ENCODE measurements at places on chromosomes 16 and 17.
A peak's percentile ranks its signal among the peaks of the same experiment; 100 is the strongest.

DNA sequence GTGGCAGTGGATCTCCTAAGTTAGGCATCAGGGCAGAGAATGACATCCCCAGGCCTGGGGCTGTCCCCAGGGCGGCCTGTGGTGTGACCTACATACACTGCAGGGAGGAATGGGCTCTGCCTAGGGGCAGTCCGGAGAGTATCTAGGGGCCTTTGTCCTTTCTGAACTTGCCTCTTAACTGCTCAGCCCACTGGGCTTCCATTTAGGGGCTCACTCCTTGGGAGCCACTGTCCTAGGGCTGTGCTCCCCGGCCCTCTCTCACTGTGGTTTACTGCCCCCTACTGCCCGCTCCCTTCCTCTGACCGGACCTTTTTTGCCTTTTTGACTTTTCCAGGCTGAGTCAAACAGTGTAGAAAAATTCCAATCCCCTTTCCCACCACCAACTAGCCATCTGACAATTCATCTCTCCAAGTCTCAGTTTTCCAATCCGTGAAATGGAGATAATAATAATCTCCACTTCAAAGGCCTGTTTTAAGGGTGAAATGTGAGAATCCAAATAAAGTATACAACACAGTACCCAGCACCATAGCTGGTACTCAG is 66.8 kb downstream of the DNAH3 start:
- DNase-seq = peak; percentile 20

DNA sequence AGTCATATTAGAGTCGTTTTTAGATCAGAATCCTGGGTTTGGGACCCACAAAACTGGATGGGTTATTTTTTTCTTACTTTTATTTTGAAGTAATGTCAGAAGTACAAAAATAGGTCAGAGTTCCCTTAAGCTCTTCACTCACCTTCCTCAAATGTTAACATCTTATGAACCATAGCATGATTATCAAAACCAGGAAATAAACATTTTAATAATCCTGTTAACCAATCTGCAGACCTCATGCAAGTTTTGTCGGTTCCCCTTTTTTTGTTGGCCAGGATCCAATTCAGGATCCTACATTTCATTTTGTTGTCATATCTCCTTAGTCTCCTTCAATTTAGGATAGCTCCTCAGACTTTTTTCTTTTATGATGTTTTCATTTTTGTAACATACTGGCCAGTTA is 162.0 kb downstream of the CHD9 start:
- DNase-seq = no peak

GRCh38 chr17:42989726-42990652 is 8.2 kb upstream of the RPL27 start:
- DNase-seq = no peak

GRCh38 chr17:19520641-19521040 is 13.0 kb upstream of the SLC47A1 start:
- DNase-seq = no peak

DNA sequence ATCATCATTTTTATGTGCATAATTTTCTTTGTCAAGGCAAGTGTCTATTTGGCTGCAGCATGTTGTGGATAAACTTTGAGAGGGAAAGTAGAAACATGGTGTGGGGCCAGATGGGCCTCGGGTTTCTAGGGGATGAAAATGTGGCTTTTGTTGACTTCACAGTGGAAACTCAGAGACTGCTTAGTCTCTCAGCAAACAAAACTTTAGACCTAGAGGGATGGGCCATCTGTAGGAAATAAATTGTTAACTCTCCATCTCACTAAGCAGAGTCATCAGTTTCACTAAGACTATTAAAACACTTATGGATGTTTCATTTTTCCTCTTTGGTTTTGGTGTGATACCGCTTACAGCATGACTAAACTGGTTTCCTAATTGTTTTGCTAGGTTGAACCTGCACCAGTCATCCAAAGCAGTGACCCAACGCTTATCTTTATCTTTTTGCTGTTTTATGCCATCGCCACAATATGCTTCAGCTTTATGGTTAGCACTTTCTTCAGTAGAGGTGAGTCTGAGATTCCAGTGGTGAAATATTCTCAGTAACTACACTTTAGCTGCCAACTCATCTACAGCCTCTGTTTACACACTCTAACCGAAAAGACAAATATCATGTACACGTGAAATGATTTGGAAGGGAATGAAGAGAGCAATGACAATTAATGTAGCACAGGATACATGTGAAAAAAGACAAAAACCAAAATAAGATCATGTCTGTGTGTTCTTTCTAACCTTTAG is 60.6 kb upstream of the CRYM start:
- no peak for DNase-seq

GRCh38 chr17:17940441-17940911 is 31.7 kb downstream of the TOM1L2 start:
- DNase-seq = no peak

DNA sequence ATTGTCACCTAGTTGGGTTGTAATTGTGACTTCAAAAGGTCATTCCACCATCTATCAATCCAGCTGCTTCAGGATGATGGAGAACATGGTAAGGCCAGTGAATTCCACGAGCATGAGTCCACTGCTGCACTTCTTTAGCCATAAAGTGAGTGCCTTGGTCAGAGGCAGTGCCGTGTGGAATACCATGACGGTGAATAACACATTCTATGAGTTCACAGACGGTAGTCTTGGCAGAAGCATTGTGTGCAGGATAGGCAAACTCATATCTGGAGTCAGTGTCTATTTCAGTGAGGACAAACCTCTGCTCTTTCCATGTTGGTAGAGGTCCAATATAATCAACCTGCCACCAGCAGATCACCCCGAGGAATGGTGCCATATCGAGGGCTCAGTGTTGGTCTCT is 650.9 kb downstream of the KCNJ2 start:
- DNase-seq = no peak

- DNase-seq = no peak
Measured at GRCh38 chr17:60354223-60354622, 37.7 kb downstream of the USP32 start.

- no peak for DNase-seq
Measured at GRCh38 chr17:63274146-63274545, 172.0 kb downstream of the CYB561 start.

- DNase-seq = no peak
Measured at GRCh38 chr16:47631131-47631530, 170.0 kb downstream of the PHKB start.

GRCh38 chr16:76941113-76941512 is 249.9 kb upstream of the MON1B start:
- DNase-seq = no peak

GRCh38 chr17:81576621-81577277 is 24.6 kb upstream of the FAAP100 start:
- no peak for DNase-seq

GRCh38 chr16:72646615-72647014 is 401.3 kb downstream of the ZFHX3 start:
- DNase-seq = no peak

DNA sequence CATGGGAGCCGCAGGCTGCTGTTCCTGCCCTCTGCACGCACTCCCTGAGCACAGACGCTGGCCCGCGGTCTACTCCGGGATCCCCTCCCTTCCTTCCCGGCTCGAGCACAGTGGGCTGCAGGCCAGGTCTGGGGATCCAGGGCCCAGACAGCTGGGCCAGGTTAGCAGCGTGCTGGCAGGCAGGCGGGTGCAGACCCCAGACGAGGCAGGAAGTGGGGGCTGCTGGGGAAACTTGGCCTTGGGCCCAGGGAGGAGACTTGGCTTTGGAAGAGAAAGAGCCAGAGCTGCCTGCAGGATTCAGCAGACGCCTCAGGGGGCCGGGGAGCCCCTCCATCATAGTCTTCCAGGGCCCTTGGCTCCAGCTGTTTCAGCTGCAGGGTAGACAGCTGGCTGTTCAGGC is 30.2 kb upstream of the ABCC3 start:
- DNase-seq = no peak

- DNase-seq = no peak
Measured at GRCh38 chr17:78882540-78883088, 20.4 kb downstream of the CEP295NL start.

DNA sequence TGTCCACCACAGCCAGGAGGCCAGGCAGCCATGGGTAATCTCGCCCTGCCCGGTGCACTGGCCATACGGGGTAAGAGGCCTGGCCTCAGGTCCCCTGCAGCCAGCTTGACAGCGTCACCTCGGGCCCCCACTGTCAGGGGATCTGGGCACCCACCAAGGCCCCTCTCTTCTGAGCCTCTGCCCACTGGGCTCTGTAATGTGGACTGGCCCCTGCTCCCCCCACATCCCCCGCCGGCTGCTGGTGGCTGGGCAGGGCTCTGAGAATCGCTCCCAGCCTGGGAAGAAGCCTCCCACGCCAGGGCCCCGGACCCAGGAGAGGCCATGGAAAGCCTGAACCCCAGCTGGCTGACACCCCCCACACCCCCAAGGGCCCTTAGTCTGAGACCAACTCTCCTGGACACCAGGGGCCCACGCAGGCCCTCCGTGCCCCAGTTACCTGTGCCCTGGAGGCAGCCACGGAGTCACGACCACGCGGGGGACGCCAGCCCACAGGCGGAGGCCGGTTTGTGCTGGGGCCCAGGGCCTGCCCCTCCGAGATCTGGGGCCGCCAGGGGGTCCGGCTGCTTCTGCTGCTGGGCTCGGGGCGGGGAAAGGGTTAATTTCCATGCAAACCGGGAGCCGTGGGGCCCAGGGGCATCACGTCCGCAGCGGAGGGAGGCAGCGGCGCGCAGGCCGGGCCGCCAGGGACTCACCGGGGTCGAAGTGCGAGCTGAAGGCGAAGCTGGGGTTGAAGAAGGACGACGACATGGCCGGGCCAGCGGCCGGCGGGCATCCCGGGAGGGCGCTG is at the start of gene PVALEF:
TSS of gene PVALEF (plus strand) at position 262 of the 787 bp plus-strand sequence. CDS start 15,720 bp downstream, outside the sequence.
- DNase-seq = no peak

DNA sequence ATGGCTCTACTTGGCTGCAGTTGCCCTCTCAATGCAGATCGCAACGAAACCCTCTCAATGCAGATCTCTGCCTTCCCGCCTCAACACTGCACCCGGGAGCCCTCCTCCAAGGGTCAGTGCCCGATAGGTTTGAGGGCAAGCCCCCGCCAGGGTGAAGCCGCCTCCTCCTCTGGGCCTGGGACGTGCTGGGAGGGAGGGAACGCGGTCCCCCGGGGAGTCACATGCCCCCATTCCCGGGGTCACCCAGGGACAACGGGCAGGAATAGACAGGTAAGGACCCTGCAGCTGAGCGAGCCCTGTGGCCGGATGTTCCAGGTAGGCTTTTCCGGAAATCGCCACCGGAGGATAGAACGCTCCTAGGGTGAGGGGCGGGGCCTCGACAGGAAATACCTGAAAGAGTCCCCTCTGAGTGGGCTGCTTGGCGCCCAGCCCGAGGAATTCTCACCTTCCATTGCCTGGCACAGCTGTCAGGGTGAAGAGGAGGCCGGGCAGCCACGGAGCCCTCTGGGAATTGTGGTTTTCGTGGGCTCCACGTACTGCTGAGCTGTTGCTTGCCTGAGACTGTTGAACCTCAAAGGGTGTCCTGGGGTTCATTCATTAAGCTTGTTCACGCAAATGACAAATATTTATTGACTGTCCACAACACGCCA is 12.8 kb downstream of the ZNF174 start:
- no peak for DNase-seq

DNA sequence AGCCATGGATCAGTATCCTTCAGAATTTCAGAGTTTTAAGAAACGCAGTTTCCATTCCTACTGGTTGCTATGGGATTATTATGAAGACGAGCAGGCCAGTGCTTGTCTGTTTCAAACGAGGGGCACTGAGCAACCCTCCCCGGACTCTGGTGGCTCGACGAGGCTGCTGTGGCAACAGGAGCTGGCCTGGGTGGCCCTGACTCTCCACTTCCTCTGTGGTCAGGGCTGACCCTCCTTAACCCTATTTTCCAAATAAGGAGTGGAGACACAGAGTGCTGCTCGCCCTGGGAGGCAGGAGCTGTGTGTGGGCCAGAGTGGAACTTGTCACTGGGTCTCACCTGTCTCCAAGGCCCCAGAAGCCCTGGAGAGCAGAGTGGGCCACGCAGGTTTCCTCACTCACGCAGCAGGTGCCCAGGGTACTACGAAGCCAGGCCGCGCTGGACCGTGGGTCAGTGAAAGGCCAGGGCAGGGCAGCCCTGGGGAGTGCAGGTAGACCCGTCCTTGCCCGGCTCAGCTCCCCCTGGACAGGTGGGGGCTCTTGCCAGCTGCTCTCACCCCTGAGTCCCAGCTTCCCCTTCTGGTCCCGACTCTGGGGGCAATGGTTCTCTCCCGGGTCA is 3.3 kb downstream of the GALNS start:
- no peak for DNase-seq

GRCh38 chr16:27954191-27954590 is 109.3 kb downstream of the GSG1L start:
- DNase-seq = no peak

DNA sequence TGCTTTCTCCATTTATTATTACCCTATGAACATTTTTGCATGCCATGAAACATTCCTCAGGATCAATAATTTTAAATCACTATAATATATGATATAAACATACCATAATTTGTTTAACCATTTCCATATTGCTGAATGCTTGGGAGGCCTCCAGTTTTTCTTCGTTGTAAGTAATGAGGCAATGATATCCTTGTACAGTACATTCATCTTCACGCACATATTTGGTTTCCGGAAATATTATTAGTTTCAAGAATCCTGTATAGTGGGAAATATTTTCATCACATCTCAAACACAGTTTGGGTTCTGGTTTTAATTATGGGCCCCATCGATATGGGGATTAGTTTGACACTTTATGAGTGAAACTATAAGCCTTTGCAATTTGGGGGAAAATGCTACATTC is 135.4 kb downstream of the HS3ST3B1 start:
- DNase-seq = no peak

DNA sequence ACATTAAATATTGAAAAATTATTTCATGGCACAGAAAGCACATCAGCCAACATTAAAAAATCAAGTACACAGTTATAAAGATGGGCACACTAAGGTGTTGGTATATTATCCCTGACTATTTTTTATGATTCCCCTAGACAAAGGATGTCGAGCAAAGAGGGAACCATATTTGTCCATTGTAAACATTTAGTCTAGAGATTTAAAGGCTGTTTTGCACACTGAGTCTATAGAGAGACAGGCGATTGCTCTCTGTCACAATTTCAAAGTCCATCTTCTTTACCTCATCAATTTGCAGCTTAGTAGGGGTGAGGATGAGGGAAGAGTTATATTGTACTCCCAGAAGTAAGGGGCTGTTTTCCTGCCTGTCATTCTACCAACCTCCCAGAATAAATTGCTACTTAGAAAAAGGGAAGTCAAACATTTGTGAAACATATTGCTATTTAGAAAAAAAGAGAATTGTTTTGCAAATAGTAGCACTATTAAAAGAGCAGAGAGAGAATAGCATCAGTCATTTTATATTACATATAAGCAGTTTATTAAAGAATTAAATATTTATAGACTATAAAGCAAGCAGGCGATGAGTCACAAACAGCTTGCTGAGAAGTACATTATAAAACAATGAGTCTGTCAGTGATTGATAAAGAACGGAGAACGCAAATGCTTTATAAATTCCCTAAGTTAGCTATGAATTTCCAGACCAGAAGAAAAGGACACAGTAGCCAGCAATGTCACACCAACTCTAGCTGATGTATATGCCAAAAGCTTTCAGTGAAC is 270.6 kb upstream of the PMFBP1 start:
- no peak for DNase-seq

DNA sequence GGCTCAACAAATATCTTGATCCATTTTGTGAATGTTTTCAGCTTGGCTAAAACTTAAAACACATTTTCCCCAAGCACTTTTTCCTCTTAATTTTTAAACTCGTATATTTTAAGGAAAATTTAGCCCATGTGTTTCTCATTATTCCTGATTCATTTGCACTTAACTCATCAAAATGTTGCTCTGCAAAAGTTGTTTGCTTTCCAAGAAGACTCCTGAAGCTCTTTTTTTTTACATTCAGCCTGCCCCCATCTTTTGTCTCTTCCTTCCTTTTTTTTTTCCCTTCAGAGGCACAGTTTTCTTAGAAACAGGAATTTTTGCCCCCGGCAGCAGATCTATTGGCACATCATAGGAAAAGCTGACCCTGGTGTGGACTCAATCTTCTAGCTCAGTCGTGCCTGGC is 155.0 kb upstream of the SALL1 start:
- DNase-seq = no peak

GRCh38 chr16:72098936-72099335 is 5.3 kb downstream of the DHX38 start:
- DNase-seq = no peak

Measured in stimulated activated CD8-positive, alpha-beta memory T cell treated with anti-CD3 and anti-CD28 coated beads, Interleukin-15, amount 100 ng/mL, for 1 hour (primary cell).